NCI-H1417 (cell line): ENCODE measurements at places on chromosomes 2 and 18.

GRCh38 chr2:219452361-219453317 lies 18.0 kb downstream of the SPEG start:
- no peak for DNase-seq

- no peak for DNase-seq
Observed at GRCh38 chr18:38933322-38933721, 1367.7 kb upstream of the CELF4 start.

GRCh38 chr2:234487356-234487755 lies 9.5 kb downstream of the ARL4C start:
- DNase-seq: no peak

DNA sequence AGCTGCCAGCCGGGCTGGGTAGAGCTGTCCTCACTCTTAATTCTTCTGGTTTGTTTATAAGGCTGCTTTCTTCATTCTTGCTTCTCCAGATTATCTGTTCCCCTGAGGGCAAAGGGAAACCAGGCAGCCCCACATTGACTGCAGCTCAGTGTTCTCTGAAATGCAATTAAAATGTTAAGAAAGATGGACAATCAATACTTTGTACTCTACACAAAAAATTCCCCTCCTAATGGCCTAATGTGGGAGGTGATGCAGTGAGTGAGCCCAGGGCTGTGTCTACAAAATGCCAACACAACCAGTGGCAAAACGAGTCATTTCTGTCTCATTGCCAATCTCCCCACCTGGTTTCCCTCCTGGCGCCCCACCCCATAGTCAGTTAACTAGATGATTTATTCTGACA lies 541.7 kb upstream of the RAB6C start:
- no peak for DNase-seq

- DNase-seq: no peak
Observed at GRCh38 chr2:38465789-38466127, 88.7 kb upstream of the ATL2 start.

DNA sequence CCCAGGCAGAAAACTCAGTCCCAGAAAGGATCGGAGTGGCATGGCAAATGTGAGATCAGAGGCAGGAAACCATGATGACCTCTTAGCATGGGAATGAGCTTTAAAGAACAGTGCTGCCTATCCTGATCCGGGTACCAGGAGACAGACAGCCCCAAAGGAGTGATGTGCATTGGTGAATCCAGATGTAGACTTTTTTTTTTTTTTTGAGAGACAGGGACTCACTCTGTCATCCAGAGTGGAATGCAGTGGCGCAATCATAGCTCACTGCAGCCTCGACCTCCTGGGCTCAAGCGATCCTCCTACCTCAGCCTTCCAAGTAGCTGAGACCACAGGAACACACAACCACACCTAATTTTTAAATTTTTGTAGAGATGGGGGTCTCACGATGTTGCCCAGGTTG lies 122.7 kb downstream of the VAPA start:
- no peak for DNase-seq

GRCh38 chr18:13797157-13797611 lies 26.8 kb upstream of the MC5R start:
- DNase-seq: no peak

DNA sequence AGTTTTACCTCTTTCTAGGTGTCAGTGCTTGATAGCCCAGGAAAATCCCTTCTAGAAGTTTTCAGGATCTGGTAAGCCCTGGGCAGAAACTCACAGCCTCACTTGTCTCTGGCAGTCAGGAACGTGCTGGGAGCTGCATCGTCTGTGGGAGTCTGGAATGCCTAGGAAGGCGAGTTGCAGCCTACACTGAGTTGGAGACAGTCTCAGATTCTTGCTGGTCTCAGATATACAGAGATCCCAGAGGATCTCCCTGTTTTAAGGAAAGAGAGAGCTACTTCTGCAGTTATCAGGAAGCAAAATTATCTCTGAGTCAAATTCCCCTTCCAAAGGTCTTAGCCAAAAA lies 104.4 kb upstream of the CDC42EP3 start:
- DNase-seq: no peak

GRCh38 chr2:23789012-23789411 lies 137.9 kb downstream of the ATAD2B start:
- DNase-seq: no peak

DNA sequence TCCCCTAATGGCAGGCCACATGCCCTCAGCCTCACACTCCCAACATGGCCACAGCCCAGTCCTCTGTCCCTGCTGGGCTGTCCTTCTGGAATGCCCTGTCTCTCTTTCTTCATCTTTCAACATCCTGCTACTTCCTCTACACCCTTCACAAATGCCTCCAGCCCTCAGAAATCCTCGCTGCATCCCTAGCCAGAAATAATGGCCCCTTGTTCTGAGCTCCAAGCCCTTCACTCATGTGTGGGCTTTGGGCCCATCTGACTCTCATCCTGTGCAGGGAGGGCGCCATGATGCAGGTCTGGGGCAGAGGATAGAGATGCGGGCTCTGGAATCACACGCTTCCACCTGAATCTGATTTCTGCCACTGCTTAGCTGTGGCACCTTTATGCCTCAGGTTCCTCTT lies 181.9 kb downstream of the TNS1 start:
- no peak for DNase-seq

DNA sequence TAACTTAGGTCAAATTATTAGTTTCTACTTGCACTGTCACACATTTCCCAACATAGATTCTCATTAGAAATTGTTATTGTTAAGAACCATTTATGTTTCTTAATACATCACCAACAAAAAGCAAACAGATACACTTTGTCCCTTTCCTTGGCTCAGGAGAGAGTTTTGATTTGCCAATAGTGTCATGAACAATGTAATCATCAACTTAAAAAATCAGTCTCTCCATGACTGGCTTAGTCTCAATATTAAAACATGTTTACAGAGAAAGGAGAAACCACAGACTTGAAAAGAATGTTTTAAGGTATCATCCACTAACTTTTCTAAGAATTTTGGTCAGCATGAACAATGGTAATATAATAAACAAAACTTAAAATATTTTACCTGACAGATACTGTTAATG lies 416.5 kb upstream of the KCNH7 start:
- no peak for DNase-seq

DNA sequence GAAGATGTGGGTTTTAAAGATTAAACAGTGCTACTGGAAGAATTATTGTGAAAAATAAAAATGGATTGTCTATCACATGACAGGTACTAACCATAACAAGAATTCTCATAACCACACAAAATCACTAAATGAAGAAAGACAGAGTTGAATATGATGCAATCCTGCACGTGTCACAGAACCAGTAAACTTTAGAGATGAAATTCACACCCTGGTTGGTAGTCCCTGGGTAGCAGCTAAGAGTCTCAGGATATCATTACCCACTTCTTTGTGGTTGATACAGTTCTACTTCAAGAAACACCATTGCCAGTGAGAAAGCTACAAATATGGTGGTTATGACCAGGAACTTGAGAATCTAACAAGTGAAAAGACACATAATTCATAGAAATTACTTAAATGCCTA lies 450.2 kb downstream of the ERBB4 start:
- no peak for DNase-seq

GRCh38 chr18:63963615-63964256 lies 6.1 kb upstream of the SERPINB8 start:
- DNase-seq: peak; percentile 22

DNA sequence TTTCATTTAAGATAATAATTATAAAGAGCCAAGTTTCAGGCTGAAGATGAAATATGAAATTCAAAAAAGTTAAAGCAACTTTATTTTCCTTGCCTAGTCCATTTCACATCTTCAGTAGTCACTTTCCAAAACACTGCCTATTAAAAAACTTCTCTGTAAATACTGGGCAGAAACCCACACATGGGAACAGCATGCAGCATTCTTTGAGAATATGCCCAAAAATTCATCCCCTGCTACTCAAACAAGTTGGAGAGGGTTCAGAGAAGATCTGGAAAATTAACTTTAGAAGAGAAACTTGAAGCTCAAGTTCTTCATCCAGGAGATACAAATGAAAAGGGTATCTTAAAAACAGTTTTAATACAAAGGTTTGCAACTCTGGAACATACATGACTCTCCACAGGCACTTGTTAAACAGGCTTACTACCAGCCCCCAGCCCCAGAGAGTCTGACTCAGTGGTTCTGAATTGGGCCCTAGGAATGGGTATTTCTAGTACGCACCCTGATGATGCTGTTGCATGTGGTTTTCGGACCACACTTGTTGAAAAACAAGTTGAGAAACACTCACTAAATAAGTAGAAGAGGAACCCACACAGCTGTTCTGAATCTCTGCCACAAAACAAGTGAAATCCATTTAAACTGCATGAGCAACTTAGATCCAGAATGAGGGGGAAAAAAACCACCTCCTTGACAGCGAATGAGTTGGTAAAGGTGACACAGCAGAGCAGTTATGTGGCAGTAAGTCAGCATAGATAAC lies 329.1 kb downstream of the SATB2 start:
- DNase-seq: no peak

GRCh38 chr18:77087393-77088141 lies 45.0 kb downstream of the MBP start:
- DNase-seq: no peak

- no peak for DNase-seq
Observed at GRCh38 chr2:45207101-45207500, 197.8 kb upstream of the SIX2 start.

DNA sequence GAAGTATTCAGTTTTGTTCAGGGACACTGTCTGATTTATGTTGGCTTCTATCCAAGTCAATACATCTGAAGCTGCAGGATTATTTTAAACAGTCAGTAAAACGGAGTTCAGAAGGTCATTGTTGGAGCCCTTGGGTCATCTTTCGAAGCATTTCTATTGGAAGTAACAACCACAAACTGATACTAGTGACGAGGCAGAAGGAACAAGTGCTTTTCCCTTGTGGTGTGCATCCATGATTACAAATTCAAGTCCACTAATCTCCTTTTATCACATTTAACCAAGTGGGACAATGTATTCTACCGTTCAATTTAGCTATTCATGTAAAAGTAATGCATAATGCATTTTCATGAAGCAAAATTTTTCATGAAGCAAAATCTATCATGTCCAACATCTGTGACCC lies 76.9 kb downstream of the CD226 start:
- DNase-seq: no peak

DNA sequence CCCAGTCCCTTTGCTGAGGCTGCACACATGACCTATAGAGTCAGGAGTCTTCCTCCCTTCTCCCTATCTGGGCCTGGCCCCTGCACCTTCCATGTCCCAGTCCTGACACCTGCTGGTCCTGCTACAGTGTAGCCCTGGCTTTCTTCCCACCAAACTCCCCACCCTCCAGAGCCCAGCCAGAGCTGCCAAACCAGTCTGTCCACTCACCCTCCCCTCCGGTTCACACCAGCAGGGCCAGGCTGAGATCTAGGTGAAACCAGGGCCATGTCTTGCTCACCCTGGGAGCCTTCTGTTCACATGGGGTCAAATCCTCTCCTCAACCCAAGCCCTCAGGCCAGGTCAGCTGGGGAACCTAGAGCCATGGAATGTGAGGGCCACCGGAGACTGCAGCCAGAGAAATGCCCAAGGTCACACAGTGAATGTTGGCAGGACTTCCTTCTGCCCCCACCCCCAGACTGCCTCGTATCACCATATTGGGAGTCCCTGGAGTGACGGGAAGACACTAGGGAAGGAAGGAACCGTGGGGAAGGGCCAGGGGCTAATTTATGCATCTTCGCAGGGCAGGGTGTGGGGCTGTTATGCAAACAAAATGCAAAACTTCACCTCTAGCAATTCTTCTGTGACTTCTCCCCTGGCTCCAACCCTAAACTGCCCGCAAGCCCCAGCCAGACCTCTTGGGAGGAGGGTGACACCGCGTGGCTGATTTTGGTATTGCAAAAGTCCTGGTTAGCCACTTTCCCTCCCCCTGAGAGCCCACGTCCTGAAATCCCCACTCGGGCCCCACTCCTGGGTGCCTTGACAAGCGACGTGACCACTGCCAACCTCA lies 14.6 kb downstream of the TNS1 start:
- DNase-seq: peak; percentile 63

GRCh38 chr2:36530178-36530982 lies 67.6 kb downstream of the FEZ2 start:
- DNase-seq: no peak

DNA sequence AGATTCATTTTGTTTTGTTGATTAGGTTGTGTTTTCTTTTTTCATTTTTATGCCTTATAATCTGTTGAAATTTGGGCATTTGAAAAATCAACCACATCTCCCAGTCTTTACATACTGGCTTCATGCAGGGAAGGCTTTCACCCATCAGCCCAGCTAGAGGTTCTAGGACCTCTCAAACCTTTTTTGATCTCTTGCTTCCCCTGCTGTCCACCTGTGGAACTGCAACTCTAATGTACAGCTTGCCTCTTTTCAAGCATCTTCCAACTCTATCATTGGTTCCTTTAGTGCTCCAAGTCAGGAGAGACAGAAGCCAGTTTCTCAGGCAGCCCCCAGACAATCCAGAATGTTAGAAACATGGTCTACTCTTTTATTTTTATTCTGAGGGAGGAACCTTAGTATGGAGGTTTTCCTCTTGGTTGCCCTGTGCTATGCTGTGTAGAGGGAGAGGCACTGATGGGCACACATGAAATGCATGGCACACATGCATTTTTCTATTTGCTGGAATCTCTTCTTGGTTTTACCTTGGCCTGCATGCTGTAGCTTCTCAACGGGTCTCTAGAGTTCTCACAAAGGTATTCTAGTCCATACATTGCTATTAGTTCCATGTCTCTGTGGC lies 107.2 kb upstream of the L3MBTL4 start:
- DNase-seq: peak; percentile 55

GRCh38 chr2:46163098-46163430 lies 134.1 kb upstream of the EPAS1 start:
- DNase-seq: no peak

DNA sequence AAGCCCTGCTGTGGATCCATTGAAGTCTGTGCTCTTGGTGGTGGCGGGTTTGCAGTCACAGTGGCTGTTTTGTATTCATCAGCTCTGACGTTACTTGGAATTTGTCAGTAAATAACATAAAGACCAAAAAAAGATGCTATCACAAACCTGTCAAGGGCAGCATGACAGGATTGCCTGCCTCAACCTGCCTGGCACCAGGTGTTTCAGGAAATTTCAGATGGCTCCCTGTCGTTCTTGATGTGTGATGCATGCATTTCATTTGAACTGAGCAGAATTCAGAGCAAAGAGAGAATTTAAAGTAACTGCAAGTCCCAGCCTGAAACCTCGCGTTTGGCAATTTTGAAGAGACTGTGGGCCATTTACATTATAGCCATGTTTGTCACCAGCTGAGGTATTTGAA lies 50.3 kb upstream of the EPC2 start:
- peak; percentile 31 for DNase-seq

GRCh38 chr18:22114526-22115321 lies 54.7 kb upstream of the GATA6 start:
- no peak for DNase-seq

DNA sequence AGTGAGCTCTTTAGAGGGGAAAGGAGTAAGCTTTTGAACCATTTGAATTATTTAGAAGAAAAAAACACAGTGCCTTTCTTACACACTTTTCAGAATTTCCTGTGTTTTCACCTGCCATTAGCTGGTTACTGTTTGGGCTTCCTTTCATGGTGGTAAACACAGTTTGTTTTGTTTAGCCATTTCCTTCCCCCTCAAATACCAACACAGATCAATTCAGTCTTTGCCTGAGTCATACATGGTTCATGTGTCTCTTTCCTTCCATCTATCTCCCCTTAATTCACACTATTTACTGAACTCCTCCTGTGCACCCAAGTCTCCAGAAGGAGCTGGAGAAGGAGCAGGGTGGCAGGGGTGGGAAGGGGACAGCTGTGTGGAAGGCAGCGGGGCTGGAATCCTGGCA lies 45.0 kb downstream of the TCF7L1 start:
- no peak for DNase-seq

GRCh38 chr2:176122683-176123410 lies at the start of gene HOXD9:
Gene HOXD9 (plus strand): TSS chr2:176122719. CDS start chr2:176122769, 50 bp downstream.
- DNase-seq: no peak

- no peak for DNase-seq
Observed at GRCh38 chr2:11742317-11742701, 4.1 kb upstream of the LPIN1 start.

- DNase-seq: no peak
Observed at GRCh38 chr2:197190100-197190432, 120.5 kb downstream of the ANKRD44 start.
